ENCODE measurements at places on chromosomes 12 and 14.

DNA sequence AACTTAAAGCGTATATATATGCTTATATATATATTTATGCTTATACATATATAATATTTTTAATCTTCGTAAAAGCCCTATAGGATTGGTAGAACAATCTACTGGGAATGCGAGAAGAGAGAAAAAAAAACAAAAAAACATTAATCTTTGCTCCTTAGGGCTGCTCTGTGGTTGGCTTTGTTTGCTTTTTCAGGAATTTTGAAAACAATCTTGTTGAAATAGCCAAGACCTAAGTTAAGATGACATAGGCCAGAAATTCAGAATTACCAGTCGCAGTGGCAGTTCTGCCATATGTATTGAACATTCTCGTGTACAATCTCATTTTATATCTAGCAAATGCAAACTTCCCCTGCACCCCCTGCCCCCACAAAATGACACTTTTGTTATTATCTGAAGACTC, 699 bp downstream of the KLRF2 start:
- DNase-seq: no peak

DNA sequence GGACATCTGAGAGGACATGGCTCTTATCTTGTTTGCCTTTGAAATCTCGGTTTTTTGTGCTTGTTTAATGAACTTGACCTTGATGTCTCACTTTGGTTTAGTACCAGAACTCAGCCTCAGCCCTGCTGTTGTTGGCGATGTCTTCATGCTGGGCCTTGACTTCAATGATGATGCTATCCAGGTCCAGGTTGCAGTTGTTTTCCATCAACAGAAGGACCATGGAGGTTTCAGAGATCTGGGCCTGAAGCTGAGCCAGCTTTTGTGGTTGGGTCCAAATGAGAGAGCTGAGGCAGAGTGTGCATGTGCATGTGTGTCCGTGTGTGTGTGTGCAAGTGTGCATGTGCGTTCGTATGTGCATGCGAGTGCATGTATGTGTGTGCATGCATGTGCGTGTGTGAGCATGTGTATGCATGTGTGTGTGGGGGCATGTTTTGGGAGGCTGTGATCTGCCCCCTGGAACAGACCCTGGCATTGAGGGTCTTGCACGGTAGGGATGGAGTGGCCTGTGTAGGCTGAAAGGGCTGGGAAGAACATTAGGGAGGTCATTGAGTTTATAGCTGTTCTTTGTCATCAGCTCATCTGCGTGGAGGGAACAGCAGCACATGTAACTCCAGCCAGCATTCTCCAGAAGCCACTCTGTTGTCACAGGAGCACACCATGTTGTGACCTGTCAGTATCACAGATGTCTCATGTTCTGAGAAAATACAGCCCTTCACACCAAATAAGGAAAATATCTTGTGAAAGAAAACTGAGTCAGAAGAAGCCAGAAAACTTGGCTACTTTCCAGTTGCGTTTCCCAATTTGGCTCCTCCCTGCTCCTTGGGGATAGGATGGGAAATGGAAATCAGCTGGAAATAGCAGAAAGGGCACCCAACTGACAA, 10.0 kb upstream of the KRT82 start:
- no peak for DNase-seq

GRCh38 chr12:125720961-125721360, 655.7 kb downstream of the AACS start:
- no peak for DNase-seq

DNA sequence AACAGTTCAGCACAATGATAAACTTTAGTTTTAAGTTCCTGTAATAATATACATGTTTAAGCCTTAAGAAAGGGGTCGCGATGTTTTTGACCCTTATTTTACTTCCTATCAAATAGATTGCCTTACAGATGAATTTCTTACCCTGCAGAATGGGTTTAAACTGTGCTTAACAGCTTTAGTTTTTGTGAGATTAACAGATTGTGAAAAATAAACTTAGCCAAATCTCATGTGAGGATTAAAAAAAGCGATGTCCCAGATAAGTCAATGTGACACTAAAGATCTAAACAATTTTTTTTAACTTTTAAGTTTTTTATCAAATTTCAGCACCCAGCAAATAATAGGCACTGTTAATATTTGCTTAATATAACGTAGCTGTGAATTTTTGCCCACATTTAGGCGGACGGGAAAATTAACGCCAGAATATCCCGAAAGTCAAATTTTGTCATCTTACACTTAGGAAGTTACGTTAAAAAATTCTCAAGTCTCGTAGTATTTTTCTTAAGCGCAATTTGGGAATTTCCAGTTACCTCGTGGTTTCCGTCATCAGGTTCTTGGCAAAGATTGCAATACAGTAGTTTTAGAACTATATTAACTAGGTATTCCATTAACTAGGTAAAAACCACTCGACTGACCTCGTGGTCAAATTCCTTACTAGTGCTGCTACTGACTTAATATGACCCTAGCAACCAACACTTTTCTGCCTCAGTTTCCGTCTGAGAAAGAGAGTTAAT, 1.2 kb downstream of the HNRNPC start:
- DNase-seq: no peak

GRCh38 chr12:100229036-100229635, 28.5 kb downstream of the ACTR6 start:
- no peak for DNase-seq

GRCh38 chr12:95837240-95838038, 21.3 kb upstream of the SNRPF start:
- no peak for DNase-seq

All from activated gamma-delta T cell (primary cell).